ENCODE measurements at places on chromosomes 2 and 18.

DNA sequence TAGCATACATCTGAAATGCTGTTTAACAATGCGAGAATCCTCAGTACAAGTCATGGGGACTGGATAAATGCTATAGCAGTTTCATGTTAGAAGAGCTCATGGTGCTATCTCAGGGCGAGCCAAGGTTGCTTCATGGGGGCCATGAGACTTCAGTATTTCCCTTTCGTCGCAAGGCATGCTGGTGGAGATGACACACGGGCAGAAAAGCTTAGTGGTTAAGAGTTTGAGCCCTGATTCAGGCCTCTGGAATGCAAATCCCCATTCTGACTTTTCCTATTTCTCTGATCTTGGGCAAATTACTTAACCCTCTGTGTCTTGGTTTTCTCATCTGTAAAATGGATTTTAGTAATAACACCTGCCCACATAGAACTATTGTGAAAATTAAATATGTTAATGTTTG lies 57.4 kb upstream of the EPHA4 start:
- DNase-seq = no peak

DNA sequence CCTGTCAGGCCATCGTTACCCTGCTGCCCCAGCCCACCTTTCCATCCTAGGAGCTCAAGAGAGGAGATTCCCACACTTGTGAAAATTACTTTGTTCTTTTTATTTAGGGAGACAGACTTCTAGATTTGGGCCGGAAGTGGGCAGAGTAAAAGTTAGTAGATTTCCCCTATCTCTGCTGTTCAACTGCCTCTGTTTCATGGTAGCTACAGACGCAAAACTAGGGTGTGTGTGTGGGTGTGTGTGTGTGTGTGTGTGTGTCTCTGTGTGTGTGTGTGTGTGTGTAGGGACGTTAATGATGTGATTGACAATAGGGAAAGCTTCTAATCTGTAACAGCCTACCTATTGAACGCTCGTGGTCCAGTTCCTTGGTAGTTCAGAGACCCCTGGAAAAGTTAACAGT lies 438 bp downstream of the PSMA8 start:
- DNase-seq = peak; percentile 1

DNA sequence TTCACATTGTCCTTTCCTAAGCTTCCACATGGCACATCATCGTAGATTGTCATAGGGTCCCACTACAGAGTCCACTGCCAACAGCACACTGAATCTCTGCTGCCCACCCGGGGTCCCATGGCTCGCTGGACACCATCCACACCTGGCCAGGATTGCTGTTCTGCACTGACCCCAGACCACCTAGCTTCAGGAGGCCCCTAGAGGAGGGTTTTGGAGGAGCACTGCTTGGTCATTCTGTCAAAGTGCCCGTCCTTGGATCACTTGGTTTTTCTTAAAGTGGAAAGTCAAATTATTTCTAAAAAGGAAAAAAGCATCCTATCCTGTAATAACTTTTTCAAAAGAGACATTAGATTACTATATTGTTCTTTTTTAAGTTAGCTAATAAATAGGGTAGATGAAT lies 59.0 kb downstream of the CHRNA1 start:
- no peak for DNase-seq

DNA sequence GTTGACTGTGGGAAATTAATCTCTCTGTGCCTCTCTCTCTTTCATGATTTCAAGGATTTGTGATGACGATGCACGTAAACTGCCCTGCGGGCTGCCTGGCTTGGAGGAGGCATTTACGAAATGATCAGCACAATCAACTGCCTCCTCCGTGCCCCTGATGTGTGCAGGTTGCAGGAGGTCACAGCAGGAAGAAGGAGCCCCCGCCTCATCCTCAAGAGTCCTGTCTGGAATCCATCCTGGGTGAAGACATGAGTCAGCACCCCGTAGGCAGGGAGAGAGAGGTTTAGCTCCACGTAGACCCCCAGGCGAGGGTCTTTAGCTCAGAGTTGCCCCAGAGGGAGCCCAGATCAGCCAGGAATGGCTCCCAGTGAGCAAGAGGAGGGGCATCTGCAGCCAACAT lies 17.1 kb upstream of the TEX51 start:
- no peak for DNase-seq

- no peak for DNase-seq
Observed at GRCh38 chr2:108619925-108620620, 85.8 kb downstream of the LIMS1 start.

DNA sequence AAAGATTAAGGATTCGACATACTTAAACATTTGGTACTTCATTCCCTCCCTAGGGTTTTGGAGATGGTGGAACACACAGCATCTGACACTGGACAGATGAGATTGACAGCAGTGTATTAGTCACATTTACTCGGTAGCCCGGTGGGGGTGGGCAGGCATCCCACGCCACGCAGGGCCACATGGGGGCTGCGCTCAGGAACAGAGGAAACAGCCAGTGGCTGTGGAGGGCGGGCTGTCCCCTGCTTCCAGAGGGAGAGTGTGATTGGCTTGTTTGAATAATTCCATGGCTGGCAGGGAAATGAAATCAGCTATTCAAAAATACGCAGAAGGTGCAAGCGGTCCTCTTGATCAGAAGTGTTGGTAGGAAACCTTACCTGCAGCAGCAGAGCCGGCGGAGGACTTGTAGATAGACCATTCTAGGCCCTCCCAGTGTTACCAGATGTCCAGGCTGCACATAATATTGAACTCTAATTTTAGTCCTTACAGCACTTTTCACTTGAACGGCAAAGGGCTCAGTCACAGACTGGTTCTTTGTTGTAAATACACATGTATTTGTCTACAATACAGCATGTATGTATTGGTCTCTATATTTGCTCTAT lies 18.5 kb upstream of the SP140L start:
- no peak for DNase-seq

GRCh38 chr18:37483984-37484819 lies 81.4 kb downstream of the CELF4 start:
- DNase-seq = no peak

Measured in T-helper 1 cell (primary cell).